ENCODE measurements at places on chromosomes 3 and 15.

GRCh38 chr3:25540273-25540672, 112.2 kb downstream of the RARB start:
- DNase-seq = no peak

- no peak for DNase-seq
These were observed 331.7 kb upstream of the ADAMTS9 start for GRCh38 chr3:65019443-65020055.

- DNase-seq = no peak
These were observed 6.1 kb upstream of the TP63 start for GRCh38 chr3:189625071-189625470.

- no peak for DNase-seq
These were observed 55.2 kb downstream of the CMSS1 start for GRCh38 chr3:99872923-99873254.

DNA sequence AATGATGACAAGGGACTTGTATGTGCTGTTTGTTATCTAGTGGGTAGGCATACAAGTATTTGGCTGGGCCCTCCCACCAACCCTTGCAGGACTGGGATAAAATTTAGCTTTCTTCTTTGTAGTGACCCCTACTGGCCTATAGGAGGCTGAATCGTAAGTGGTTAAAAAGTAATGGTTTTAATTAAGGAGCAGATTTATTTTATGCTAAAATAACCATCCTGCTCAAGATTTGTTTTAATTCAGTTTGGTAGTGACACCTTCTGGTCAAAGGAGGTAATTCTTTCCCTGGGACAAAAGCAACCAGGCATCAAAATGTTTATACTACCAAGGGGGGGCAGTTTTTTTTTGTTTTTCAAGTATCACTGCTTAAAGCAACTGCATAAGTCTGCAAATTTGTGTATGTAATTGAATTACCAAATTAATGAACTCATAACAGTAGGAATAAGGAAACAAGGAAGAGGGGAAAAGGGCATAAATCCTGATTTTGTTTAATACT, 70.7 kb downstream of the TOP2B start:
- DNase-seq = no peak

- DNase-seq = no peak
These were observed 36.4 kb upstream of the EHHADH start for GRCh38 chr3:185290266-185290665.

- DNase-seq = no peak
These were observed 55.6 kb downstream of the ATP11B start for GRCh38 chr3:182848906-182849305.

- DNase-seq = no peak
These were observed 2.5 kb downstream of the SHF start for GRCh38 chr15:45185069-45185779.

DNA sequence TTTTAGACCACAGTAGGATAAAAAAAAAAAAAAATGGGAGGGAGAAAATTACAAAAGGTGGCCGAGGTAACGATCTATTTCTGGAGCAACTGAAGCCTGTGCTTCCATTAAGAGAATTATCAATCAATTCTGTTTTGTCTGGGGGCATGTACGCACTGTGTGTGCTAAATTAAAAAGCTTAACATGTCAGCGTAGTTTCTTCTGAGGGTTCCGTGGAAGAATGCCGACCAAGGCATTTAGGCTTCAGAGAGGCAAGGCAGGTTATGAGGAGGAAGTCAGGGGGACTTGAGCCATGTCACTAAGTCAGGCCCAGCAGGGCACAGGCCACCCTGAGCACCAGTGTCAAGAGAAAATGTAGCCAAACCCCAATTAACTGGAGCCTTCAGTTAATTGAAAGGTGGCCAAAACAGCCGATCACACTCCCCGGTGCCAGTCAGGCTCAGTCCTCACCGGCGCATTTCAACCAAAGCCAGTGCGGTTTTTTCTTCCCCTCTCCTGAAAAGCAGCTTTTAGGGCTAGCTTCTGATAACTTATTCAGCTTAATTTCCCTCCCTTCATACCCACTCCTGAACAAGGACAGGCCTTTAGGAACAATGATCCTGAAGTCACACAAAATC, 113.9 kb downstream of the MEGF11 start:
- DNase-seq = no peak

- no peak for DNase-seq
These were observed 12.1 kb downstream of the ZDHHC19 start for GRCh38 chr3:196198771-196199753.

DNA sequence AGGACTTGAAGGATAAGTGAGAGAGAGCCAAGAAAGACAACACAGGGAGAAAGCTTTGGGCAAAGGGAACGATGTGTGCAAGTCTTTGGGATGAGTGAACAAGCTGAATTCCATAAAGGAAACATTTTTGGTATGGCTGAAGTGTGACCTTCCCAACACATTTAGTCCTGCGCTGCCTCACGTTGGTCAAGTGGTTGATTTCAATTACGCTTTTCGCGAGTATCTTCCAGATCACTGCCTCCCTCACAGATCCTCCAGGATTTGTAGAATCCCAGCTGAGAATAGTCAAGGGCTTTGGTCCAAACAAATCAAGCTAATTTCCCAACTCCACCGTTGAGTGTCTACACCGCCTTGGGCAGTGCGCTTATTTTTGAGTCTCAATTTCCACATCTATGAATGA, 338.4 kb upstream of the ADAMTS9 start:
- DNase-seq = no peak

- DNase-seq = no peak
These were observed 348.4 kb upstream of the PLSCR5 start for GRCh38 chr3:146953511-146953981.

GRCh38 chr3:105367063-105367405, 325 bp downstream of the ALCAM start:
- DNase-seq = no peak

DNA sequence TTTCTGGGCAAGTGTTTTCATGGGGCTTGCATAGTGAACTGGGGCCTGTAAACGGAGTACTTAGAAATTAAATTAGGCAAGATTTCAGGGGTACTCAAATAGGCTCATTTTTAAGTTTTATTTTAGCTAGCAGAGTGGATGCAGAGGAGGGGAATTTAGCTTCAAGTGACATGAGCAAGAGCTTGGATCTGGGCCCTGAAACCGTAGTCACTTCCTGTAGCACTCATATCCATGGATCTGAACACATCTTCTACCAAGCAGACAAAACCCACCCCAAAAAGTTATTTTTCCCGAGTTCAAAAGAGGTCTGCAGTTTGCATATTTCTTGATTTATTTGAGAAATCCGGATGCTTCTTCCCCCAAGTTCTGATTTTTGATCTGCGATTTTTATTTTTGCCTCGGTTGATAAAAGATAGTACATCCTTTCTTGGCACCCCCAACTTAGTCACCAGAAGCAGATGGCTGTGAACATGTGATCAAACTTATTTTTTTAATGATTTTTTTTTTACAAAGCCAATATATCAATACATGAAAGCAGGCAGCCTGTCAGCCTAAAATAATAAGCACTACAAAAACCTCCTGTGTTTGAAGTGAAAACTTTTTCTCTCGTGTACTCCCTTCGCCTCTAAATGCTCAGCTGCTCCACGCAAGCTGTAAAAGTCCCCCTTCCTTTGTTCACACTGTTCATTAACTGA, 36.6 kb upstream of the STT3B start:
- no peak for DNase-seq

- no peak for DNase-seq
These were observed 25.9 kb upstream of the GRIP2 start for GRCh38 chr3:14565868-14566588.

DNA sequence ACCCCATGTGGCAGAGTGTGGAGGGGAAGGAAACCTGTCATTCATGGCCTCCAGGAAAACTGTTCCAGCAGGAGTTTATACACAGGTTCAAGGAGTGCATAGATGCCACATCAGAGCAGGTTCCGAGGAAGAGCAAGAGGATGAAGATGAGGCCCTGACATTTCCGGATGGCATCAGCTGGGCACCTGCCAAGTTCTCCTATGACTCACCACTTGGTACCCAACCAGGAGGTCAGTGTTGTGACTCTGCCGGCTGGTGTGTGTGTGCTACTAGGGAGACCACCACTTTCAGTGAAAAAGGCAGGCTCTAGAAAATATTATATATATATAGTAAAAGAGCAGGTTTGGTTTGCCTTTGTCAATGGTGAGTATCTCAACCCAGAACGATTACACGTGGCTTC, 69.3 kb downstream of the NTRK3 start:
- no peak for DNase-seq

DNA sequence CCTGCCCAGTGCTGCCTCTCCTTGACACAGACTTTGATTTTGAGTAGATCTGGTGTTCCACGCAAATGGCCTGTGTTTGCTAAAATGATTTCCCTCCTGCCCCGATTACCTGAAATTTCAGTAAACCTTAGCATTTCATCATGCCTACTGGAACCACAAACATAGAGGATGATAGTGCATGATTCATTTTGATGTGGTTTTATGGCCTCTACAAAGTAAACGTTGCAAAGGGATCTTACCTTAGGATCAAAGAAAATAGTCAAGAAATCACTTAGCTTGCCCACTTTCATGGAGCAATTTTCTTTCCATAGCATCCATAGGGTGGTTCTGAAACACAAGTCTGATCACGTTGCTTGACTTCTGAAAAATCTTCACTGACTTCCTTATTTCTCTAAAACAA, 524.6 kb upstream of the ATP11B start:
- DNase-seq = no peak

DNA sequence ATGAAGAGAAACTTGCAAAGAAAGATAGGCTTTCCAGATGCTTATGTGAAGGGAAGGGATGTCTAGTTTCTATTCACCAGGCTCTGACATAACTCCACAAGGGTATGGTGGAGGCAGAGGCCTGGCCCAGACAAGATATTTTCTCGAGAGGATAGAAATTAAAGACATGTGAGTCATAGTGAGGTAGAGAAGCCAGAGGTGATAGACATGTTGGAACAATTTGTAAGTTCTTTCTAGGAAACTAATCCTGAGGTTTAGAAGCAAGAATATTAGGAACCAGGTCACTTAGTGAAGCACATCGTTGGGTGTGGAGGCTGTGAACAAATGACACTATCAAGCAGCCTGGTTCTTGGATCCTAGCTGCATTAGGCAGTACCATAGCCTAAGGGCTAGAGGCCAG, 176.9 kb downstream of the BBX start:
- DNase-seq = no peak

- peak; percentile 30 for DNase-seq
These were observed 19.8 kb upstream of the NUDT16 start for GRCh38 chr3:131361464-131362421.

GRCh38 chr15:100572362-100572983, 29.5 kb downstream of the LINS1 start:
- no peak for DNase-seq

- DNase-seq = no peak
These were observed 86.2 kb downstream of the DHX30 start for GRCh38 chr3:47888986-47889757.

GRCh38 chr15:51223771-51224229, 114.6 kb downstream of the CYP19A1 start:
- DNase-seq = no peak

- no peak for DNase-seq
These were observed 249.1 kb downstream of the UACA start for GRCh38 chr15:70514251-70514650.

GRCh38 chr3:58487140-58487886, 4.6 kb upstream of the KCTD6 start:
- no peak for DNase-seq

DNA sequence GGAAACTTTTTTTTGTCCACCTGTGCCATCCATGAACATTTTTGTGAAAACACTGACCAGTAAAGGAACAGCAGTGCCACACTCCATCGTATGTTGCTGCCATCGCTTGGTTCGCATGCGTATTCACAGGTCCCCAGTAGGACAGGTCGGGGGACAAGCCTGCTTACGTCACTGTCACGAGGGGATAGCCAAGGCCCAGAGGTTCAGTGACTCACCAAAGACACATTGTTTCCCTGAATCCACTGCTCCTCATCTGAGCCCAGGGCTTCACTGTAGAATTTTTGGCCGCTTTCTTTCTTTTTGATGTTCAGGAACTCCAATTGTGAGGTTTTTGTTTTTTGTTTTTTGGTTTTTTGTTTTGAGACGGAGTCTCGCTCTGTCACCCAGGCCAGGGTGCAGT, 5.9 kb downstream of the ADPRH start:
- no peak for DNase-seq

DNA sequence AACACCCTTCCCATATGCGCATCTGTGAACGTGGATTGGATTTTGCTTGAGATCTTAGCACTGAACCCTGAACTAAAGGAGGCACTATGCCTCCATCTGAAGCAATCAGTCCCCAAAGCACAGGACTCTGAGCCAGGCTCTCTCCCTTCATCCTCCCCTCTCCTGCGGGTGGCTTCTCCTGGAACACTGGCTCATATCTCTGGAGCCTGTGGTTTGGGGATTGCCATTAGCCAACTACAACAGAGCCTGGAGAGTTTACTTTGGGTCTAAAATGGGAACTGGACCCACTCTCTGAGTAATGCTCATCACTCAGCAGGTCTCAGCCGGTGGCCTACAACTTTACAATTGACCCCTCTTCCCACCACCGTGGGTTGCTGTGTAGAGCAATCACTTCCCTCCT, 190.8 kb upstream of the HES1 start:
- no peak for DNase-seq

DNA sequence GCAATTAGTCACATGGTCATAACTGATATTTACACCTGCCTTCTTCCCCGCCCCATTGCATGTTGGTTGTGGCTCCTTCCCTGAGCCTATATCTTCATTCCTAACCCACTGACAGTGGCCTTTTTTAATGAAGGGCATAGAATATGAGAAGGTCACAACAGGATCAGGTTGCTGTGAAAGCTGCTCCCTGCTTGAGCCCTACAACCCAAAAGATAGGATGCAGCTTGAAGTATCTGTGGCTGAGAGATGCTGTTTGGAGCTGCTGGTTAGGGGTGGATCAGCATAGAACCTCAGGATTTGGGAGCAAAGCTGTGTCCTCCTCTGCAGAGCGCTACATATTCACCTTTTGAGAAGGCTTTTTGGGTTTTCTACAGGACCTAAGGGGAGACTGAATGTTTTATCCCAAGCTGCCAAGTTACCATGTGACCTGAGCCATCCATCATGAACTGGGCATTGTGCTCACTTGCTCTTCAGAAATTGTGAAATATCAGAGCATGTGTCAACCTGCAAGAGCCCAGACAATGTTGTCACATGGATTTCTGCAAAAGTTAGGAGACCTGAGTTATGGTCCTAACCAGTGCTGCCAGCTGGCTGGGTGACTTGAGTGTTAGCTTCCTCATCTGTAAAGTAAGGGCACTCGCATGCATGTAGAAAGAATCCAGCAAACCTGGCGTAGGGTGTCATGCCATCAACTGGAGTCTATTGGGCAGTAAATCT, 49.8 kb upstream of the ARL8B start:
- DNase-seq = no peak
